ENCODE measurements at places on chromosomes 4 and X. TPM values are rescaled to one million over a fixed set of nuclear protein-coding genes. Genes with fewer than 3 reads are reported as not detected.
A peak's percentile ranks its signal among the peaks of the same experiment; 100 is the strongest.

ZBTB49 gene
- 3.2 TPM for total RNA-seq

SMAD1 gene
- 13.3 TPM for total RNA-seq

GRCh38 chr4:188647820-188648370 is 508.7 kb downstream of the TRIML1 start:
- DNase-seq, result no peak

DNA sequence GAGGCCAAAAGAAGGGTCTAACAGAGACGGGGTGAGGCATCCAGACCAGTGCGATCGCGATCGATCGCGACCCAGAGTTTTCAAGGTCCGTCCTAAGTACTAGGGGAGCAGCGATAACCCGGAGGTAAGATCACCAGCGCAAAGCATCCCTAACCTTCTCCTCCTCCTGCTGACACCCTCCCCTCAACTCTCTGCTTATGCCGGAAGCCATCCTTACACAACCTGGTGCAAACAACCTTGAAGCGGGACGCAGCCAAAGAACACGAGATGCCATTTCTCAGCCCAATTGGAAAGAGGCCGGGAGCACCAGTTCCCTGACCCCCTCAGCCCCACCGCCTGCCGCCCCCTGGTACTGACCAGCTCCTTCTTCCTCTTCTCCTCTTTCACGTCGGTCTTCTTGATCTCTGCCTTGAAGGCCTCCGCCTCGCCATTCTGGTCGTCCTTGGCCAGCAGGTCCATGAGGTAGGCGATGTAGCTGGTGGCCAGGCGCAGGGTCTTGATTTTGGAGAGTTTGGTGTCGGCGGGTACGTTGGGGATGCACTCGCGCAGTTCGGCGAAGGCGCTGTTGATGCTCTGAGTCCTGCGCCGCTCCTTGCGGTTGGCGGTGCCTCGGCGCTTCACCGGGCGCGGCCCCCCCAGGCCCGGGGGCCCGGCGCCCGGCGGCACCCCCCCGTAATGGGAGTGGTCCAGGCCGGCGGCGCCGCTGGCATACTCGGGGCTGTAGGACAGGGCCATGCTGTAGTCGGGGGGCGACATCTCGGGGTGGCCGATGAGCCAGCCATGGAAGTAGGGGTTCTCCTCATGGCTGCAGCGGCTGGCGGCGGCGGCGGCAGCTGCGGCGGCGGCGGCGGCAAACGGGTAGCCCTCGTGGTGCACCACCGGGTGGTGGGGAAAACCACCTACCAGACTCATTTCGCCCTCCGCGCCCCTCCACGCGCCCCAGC is 1.4 kb downstream of the HAND2 start:
- DNase-seq, result no peak

- no peak for DNase-seq
Observed at GRCh38 chrX:120365968-120366367, 4.1 kb downstream of the ATP1B4 start.

DNA sequence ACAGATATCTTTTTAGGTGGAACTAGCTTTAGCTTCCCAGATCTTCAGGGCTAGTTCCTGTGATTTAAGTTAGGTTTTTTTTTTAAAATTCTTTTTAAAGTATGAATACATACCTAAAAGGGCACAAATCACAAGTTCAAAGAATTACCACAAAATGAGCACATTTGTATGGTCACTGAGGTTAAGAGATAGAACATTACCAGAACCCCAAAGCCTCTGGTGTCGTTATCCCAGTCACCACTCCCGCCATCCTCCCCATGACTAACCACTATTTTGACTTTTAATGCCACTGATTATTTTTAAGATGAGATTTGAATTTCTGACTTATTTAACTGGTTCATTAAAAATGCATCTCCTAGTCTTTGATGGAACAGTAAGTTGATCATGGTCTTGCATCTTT is 5.4 kb downstream of the PGK1 start:
- DNase-seq, result no peak

DNA sequence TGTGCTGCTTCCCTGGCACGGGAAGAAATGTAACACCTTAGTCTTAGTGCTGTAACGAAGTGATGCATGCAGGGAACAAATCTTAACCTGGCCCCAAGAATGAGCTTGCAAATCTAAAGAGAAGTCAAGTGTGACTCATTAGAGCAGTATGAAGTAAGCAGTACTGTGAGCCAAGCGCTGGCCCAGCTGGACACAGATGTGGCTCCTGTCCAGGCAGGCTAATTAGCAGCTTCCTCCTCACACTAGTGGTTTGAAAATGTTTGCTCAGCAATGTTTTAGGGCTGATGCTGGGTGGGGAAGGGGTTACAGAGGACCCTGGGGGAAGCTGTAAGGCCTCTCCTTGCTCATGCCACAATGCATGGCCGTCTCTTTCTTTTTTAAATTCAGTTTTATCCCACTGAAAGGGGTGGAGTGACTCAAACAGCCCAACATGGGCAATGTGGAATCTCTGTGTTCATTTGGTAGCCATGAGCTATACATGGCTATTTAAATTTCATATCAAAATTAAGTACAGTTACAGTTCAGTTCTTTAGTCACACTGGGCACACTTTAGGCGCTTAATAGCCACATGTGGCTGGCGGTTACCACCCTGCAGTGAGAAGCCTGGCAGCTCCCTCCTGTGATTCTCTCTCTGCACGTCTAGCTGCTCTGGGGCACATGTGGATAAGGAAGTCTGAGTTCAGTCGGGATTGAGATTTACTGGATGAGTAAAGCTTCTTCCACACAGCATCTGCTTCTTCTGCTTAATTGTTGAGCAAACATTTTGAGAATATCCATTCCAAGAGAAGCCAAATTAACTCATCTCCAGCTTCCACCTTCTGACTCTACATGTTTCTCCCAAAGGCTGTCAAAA is 48.8 kb downstream of the MAP7D2 start:
- peak; percentile 74 for DNase-seq
